ENCODE measurements at places on chromosomes 5 and 9. TPM values are rescaled to one million over a fixed set of nuclear protein-coding genes. Genes with fewer than 3 reads are reported as not detected.

GRCh38 chr5:37437711-37438110 lies 58.6 kb downstream of the WDR70 start:
- no peak for DNase-seq

DNA sequence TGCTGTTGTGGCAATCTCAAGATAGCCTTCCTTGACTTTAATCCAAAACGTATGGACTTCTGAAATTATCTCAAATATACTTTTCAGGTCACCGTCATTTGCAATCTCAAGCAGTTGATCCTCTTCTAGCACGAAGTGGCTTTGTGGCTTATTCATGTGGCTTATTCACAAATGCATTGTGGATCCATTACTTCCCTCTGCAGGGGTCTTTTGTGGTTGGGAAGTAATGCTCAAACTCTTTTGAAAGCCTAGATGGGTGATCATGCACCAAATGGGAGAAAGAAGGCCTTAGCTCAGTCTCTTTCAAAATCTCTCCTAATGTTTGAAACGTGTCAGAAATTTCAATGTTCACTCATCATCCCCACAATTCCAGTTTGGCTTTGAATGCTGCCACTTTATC lies 597.2 kb upstream of the CDH10 start:
- no peak for DNase-seq

DNA sequence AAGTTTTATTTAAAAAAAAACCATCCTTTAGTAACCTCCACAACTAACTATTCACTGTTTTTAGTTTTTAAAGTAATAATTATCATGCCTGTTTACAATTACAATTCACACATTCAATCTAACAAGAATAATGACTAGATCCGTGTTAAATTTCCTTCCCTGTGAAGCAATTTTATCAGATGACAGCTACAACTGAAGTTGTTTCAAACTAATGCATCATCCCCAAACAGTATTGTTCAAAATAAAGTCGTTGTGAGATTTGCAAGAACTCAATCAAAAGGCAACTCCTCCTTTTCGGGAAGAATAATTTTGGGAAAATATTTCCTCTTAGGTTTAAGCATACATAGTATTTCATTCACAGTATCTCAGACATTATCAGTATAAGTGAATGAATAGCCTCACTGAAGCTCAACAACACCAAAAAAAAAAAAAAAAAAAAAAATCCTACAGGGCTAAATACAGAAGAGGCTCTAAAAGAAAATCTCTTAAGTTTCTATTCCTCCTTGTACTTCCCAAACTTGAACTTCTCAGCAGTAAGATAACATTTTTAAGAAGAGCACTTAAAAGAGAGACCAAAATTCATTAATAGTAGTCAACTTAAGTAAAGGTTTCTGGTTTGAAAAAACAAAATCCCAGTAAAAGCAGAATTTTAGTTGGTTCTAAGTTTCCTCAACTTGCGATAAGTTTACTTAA lies 9.4 kb downstream of the C9orf72 start:
- DNase-seq, result no peak

DNA sequence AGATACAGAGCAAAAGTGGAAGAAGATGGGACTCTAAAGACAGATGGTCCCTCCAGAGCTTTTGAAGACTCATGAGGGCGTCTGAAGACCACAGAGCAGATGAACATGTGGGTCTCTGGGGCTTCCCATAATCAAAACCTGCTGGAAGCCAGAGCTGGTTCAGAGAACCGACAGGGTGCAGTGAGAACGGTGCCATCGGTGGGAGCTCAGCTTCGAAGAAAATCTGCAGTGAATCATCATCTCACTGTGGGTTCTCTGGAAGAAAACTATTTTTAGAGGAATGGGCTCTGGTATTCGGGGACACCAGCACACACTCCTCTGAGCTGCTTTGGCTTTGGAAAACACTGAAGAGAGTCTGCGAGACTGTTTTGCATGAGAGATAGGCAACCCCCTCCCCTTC lies 222.4 kb upstream of the PANK3 start:
- no peak for DNase-seq

DNA sequence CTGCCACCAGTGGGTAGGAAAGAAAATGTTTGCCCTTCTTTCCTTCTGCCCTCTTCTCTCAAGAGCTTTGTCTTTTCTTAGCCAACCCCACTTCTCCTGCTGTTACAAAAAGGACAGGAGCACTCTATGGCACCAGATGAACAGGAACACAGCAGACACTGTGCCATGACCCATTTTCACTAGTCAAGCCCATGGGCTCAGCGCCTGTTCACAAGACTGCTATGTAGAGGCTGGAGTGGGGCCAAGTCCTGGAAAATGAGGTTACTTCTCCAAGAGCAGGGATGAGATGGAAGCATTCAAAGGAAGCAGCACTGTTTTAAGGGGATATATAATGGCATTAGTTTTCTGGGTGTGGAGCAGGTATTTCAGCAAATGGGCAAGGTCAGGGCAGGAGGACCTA lies 46.8 kb upstream of the GRAMD2B start:
- no peak for DNase-seq

Gene GAPVD1
- 32.6 TPM for total RNA-seq

DNA sequence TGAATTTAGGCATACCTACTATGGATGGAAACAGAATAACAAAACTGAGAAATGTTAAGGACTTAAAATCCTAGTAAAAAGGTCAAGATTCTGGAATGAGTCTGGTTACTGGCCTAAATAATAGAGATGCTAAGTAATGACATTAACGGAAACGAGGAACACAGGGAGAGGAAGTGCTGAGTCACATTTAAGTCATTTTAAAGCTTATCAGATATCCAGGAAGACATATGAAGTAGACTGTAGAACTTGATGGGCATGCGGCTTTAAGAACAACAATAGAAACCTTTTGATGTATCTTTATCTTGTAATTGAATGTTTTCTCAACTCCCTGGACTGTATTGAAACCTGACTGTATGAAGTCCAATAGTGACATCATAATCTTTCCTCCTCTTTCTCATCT lies 1251.4 kb upstream of the CDH6 start:
- no peak for DNase-seq

Gene PCA3
- not detected for total RNA-seq

GRCh38 chr5:84983093-84983492 lies 598.4 kb upstream of the EDIL3 start:
- DNase-seq, result no peak

Gene EPB41L4B
- total RNA-seq, result 5.8 TPM

DNA sequence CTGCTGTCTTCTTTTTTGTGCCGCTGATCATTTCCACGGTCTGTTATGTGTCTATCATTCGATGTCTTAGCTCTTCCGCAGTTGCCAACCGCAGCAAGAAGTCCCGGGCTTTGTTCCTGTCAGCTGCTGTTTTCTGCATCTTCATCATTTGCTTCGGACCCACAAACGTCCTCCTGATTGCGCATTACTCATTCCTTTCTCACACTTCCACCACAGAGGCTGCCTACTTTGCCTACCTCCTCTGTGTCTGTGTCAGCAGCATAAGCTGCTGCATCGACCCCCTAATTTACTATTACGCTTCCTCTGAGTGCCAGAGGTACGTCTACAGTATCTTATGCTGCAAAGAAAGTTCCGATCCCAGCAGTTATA lies 17.1 kb downstream of the F2R start:
- DNase-seq, result no peak

DNA sequence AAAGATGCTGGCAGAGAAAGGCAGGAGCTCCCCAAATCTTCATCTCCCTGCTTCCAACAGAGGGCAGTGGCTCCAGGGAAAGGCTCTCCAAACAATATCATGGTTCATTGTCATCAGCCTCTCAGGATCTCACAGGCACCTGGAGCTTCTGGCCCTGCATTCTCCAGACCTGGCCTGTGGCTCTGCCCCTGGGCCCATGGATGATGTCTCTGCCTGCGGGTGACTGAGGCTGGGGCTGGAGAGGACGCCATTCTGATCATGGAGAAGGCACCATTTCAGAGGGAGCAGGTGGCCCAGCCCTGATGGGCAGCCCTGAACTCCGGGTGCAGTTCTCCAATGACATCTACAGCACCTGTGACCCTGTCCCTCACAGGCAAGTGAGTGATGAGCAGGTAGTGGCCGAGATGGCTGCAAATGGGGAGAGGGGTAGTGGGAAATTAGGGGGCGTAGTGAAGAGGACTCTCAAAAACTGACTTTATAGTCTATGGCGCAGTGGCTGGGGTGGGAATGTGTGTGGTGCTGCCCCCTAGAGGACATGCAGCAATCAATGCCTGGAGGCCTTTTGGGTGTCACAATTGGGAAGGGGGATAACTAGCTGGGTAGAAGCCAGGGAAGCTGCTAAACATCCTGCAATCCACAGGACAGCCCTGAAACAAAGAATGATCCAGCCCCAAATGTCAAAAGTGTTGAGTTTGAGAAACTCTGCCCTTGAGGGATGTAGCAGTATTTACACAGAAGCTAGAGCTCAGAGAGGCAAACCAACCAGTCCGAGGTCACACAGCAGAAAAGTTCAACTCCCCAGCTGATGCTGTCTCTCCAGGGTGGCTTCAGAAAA lies 3.2 kb downstream of the SH3PXD2B start:
- peak; percentile 63 for DNase-seq

DNA sequence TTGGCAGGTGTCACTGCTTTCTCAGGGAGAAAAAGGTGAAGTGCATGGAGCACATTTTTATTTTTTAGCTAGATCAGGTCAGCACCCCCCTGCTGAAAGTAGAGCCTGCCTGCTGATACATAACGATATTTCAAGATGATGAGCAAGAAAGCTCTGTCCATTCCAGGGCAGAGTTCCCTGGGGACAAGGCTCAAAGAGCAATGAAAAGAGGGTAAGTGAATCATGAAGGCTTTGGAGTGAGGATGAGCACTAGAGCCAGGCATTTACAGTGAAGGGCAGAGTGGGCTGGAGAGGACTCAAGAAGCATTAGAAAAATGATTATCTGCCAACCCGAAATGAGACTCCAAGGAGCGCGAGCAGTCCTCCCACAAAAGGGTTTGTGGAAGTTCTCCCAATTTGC lies 345.7 kb downstream of the TLE4 start:
- DNase-seq, result no peak

DNA sequence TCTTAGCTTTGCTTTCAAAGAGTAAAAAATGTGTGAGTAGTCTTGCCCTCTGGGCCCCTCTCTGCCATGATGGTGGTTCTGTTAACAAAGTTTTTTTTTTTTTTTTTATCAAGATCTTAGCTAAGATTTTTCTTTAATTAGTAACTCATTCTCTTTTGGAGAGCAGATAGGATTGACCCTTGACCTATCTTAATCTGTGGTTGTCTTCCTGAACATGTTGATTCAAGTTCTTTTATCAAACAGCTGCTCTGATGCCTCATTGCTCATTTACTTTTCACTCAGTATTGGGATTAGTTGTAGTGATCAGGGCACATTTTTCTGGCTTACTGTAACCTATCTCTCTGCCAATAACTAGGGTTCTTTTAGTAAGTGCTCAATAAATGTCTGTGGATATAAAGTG lies 106.3 kb downstream of the PCSK5 start:
- DNase-seq, result no peak

Gene SPINK6
- not detected for total RNA-seq

Gene SLC4A9
- 0.24 TPM for total RNA-seq

Gene GIN1
- 12.0 TPM for total RNA-seq

DNA sequence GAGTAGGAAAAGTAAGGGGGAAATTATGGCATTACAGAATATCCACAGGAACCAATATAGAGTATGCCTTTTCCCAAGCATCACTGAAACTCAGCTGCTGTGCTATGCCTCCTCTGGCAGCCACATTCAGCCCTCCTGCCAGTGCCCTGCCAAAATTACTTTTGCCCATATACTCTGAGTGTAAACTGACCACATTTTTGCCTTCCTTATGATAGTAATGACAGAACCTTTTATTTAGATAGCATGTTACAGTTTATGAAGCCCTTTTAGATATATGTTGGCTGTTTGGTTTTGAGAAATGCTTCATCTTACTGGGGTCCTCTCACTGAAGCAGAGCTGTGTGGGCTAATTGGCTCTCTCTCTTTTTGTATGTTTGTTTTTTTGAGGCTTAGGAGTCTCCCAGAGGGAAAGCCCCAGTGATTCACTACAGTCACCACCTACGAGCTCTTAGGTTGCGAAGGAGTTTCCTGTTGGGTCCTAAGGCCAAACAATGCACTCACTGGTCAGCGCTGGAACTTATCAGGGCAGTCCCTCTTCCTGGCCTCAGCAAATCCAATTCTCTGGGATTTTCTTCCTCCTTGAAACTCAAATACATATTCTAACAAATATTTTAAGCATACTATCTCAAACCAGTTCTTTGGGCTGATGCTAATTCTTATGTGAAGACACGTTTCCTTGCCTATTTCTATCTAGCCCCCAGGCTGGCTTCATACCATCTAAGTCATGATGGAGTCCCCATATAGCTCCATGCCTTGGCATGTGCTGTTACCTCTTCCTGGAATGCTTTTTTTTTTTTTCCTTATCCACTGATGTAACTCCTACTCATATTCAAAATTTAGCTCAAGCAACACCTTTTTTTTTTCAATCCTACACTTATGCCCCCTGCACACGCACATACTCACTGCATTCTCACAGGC lies 3.7 kb downstream of the PHF24 start:
- DNase-seq, result peak; percentile 31

DNA sequence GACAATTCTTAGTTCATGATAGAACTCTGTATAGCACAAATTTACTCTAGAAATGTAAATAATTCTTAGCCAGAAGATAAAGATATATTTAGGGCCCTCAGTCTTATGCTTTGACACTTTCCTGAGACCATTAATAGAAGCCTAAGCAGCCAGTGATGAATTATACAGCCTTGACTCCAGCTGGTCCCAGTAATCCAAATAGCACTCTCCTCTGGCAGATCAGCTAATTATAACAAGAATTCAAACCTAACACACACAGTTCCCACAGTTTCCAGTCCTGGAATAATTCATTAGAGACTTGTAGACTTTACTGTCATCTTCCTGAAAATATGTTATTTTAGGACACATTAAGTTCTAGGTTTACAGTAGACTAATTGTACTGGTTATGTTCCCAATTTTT lies 50.4 kb downstream of the SHOC1 start:
- DNase-seq, result no peak

- no peak for DNase-seq
These were observed 2.1 kb downstream of the NR4A3 start for GRCh38 chr9:99823681-99824377.

Gene GPR150
- total RNA-seq, result 0.24 TPM

GRCh38 chr5:106092455-106092854 lies 1578.3 kb downstream of the EFNA5 start:
- no peak for DNase-seq

Gene AQP3
- total RNA-seq, result 10.4 TPM

Gene BTNL8
- total RNA-seq, result not detected

Gene SCGB3A1
- not detected for total RNA-seq

GRCh38 chr5:677131-678101 lies 15.7 kb downstream of the TPPP start:
- no peak for DNase-seq

DNA sequence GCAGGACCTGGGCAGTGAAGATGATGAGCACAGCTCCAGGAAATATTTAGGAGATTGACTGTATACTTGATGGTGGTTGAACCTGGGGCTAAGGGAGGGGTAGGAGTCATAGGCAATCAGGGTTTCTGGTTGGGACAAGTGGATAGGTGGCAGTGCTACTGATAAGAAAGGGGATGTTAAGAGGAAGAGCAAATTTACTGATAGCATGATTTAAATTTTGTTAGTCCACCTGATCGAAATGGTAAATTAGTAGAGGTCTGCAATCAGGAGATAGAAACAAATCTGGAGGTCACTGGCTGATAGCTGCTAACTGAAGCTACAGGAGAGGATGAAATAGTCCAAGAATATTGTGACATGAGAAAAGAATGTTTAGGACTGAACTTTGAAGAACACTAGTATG lies 5.7 kb upstream of the C5orf34 start:
- DNase-seq, result no peak

Gene CYSRT1
- 3.6 TPM for total RNA-seq

Gene PCDH1
- 146 TPM for total RNA-seq

Gene RXRA
- total RNA-seq, result 20.4 TPM
